Kidney (tissue), 22 donors: ENCODE measurements at places on chromosomes 7 and 10. TPM values are rescaled to one million over a fixed set of nuclear protein-coding genes. Genes with fewer than 3 reads are reported as not detected.

The PRF1 gene
- 8.8 TPM for total RNA-seq

The TFPI2 gene
- total RNA-seq = 42.5 TPM

The PNLIPRP3 gene
- total RNA-seq = not detected

The OR9A2 gene
- not detected for total RNA-seq

The UNC5B gene
- 22.6 TPM for total RNA-seq

The PTPN20 gene
- 1.9 TPM for total RNA-seq

The LEP gene
- not detected for total RNA-seq

The TMEM225B gene
- 2.6 TPM for total RNA-seq

The KIAA1217 gene
- 63.8 TPM for total RNA-seq

The CCL24 gene
- total RNA-seq = not detected
